GM10248 (cell line): ENCODE measurements at places on chromosomes 5 and 9.

DNA sequence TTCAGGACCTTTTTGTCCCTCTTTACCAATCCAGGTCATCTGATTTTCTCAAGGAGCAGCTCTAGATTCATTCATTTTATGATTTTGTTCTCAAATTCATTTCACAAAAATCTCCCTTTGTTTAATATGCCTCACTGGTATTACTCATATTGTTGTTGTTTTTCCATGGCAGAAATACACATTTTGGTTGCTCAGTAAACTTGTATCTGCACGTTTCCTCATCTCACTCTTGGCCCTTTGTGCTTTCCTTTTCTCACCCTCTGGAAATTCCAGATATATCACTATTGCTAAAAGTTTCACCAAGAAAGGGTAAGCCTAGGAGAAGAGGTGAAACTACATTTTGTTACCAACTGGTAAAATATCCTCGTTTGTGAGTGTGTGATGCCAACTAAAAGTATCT lies 14.8 kb downstream of the ASPN start:
- no peak for DNase-seq

- no peak for DNase-seq
These were observed 37.9 kb upstream of the PIK3R1 start for GRCh38 chr5:68177676-68178075.

DNA sequence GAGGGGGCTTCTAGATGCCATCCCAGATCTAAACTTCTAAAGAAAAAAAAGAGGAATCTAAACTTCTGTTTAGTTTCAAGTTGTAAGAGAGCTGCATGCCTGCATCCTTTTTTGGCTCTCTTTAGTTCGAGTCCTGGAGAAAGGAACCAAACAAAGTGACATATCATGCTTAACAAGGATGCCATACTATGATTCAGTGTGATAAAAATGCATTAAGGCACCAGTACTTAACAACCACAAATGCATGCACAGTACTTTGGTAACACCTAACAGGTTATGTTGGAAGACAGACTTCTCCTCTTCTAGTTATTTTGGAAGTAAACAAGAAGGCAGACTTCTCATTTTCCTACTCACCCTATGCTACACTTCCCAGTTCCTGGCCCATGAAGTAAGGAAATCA lies 27.3 kb downstream of the NME5 start:
- DNase-seq, result no peak

DNA sequence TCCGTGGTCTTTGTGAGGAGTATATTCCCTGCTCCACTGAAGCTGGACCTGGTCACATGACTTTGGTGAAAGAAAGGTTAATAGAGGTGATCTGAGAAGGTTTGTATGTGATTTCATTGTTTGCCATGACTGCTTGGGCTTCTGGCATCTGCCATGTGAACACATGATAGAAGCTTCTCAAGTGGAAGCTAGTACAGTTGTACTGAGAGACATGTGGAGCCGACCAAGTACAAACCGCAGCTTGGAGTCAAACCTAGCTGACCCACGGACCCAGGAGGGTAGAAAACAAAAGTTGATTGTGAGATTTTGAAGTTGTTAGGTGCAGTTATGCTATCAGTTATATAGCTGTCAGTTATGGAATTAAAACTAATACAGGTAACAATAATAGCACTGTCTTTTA lies 140.4 kb downstream of the CARTPT start:
- no peak for DNase-seq

GRCh38 chr5:139733698-139734538 lies 61.7 kb upstream of the PSD2 start:
- no peak for DNase-seq

- no peak for DNase-seq
These were observed 82.5 kb upstream of the LMNB1 start for GRCh38 chr5:126694403-126694802.

DNA sequence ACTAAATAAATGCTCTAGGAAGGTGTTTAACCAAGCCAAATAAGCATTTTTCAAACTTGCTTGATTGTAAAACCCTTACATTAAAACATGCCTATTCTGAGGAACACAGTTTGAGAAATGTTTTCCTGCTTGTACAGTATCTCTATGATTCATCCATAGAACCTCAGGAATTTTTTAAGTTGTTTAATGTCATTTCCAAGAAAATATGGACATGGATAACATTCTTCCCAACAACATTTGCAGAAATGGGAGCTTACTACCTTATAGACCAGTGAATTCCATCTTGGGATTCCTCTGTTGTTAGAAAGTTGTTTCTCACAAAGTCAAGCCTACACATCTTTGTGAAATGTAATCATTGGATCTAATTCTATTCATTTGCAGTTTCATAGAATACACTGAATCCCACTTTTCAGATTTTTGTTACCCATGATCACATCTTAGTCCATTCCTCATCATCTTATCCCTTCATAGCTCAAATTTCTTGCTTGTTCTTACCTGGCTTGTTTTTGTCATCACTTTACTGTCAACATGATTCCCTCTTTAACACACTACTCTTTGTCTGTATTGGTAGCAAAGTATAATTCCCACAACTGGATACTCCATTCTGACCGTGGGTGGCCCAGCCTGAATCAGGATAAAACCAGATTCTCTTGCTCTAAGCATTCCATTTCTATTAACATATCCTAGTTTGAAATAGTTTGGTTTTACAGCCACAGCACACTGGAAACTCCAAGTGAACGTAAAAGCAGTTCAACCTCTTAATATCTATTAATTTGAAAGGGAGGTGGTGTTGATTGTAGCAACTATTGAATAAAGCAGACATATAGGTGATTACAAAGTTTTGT lies 49.4 kb upstream of the PAPPA start:
- DNase-seq, result no peak

DNA sequence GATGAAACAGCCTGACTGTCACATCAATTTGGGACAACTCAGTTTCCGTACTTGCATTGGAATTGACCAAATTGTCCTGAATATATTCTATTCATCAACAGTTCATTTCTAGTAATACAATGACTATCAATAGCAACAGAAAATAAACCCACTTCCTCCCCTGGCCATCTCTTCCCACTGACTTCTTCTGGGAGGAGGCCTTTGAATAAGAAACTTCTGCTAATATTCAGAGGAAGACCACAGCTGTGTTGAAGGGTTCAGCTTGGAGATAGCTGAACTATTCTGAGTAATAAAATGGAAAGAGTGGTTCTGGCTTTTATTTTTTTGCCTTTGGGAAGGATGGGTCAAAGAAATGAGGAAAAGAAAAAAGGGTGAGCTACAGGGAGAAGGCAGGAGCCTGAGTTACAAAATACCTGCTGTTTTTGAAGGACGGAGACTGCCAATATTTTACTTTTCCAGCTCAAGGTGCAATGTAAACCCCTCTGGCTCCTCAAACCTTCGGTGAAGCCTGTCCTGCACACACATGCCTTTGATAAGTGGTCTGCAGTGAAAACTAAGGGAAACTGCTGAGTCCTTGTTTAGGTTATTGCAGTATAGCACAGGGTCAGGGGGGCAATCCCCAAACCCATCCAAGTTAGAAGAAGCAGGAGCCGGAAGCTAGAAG lies 29.9 kb downstream of the FYB1 start:
- DNase-seq, result no peak

DNA sequence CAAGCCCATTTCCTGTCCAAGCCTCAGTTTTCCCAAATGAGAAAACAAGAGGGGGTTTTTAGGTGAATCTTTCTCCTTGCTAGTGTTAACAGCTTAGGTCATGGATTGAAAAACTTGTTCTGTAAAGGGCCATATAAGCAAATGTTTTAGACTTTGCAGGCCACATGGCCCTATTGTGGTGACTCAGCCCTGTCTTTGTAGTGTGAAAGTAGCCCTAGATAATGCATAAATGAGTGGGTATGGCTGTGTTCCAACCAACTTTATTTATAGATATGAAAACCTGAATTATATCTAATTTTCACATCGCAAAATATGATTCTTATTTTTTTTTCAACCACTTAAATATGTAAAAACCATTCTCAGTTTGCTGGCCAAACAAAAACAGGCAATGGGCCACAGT lies 6.9 kb upstream of the BARX1 start:
- DNase-seq, result no peak

- DNase-seq, result no peak
These were observed 39.4 kb upstream of the STARD4 start for GRCh38 chr5:111551569-111552275.

DNA sequence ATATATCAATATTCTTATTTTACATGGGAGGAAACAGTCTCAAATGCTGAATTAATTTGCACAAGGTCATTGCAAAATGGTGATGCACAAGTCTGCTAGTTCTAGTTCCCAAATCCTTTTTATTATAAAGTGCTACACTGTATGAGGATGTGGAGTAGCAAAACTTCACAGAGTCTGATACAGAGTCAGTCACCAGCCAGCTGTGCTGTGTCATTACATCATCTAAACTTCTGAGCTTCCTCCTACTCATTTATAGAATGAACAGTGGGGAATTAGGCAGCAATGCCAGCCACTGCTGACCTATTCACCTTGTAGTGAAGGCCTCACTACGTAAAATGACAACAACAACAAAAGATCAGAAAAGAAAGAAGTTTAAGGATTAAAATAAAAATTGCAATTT lies 357.8 kb downstream of the TMEM167A start:
- peak; percentile 34 for DNase-seq

DNA sequence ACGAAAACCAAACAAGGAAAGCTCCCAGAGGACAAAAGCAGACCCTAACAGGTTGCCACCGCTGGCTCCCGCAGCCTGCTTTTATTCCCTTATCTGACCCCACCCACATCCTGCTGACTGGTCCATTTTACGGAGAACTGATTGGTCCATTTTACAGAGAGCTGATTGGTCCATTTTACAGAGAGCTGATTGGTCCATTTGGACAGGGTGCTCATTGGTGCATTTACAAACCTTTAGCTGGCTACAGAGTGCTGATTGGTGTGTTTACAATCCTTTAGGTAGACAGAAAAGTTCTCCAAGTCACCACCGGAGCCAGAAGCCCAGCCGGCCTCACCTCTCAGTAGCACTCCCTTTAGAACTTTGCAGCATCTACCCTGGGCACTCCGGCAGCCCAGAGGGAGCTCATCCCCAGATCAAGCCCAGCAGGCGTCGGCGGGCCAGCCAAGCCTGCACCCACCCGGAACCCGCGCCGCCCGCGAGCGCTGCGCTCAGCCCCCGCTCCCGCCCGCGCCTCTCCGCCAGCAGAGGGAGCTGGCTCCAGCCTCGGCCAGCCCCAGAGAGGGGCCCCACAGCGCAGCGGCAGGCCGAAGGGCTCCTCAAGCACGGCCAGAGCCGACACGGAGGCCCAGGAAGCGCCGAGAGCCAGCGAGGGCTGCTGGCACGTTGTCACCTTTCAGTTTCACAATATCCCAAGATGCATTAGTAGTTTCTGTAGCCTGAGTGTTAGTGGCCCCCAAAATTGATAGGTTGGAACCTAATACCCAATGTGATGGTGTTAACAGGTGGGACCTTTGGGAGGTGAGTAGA lies 35.3 kb upstream of the CLPTM1L start:
- no peak for DNase-seq

DNA sequence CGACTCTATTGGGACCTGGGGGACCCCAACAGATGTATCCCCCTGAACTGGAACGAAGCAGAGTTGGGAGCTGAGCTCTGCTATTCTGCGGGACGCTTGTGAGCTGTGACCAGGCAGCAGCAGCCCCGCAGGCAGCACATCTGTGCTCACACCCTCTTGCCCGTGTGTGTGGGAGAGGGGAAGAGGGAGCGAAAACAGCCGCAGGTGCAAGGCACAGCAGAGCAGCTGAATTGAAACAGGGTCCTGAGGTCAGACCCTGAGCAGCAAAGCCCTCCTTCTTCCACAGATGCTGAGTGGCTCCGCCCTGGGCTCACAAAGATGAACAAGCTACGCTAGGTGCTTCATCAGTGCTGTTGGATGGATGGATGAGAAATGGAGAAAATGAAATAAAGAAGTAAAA lies 198.7 kb downstream of the HSPA4 start:
- DNase-seq, result no peak

DNA sequence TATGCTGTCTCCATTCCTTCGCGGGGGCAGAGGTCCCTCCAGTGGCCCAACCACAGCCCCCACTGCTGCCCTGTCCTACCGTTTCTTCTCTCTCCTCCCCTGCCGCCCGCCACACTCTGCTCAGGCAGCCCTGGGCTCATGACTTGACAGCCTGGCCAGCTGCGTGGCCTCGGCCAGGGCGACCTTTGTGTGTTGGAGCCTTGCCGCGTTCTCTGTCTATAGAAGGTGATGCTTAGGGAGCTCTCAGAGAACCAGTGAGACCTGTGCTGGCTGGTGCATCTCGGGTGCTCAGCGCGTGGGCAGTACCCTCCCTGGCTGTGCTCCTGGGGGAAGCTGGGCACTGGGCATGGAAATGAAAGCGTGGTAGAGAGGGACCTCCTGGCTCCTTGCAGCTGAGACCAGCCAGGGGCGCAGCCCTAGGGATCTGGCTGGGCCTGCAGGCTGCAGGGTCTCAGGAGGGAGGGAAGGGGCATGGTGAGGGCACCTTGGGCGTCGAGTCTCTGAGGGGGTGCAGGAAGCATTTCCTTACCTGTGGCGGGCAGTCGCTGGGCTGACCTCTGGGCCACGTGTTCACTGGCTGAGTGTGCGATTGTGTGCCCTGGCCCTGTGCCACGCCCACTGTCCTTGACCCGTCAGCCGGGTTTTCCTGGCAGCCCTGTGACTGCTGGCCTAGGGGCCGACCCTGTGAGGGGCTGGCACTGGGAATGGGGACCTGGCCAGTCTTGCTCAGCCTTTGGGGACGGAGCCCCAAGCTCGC lies 50.3 kb downstream of the RXRA start:
- no peak for DNase-seq

- DNase-seq, result peak; percentile 59
These were observed 87.0 kb downstream of the ZNF618 start for GRCh38 chr9:113963017-113963620.

DNA sequence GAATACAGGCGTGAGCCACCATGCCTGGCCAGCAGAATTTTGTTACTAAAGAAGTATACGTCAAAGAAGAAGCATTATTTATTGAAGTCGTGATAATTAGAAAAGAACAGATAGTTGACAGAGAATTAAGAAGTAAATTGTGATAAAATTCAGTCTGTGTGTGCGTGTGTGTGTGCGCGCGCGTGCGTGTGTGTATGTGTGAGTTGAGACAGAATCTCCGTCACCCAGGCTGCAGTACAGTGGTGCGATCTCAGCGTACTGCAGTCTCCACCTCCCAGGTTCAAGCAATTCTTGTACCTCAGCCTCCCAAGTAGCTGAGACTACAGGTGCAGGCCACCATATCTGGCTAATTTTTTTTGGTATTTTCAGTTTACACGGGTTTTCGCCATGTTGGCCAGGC lies 77.8 kb downstream of the ERBIN start:
- DNase-seq, result no peak

- DNase-seq, result peak; percentile 40
These were observed 1.7 kb upstream of the PAX5 start for GRCh38 chr9:37035648-37036370.

GRCh38 chr5:159581502-159582249 lies 251.4 kb upstream of the IL12B start:
- no peak for DNase-seq

- DNase-seq, result no peak
These were observed 82.5 kb downstream of the SEMA6A start for GRCh38 chr5:116492016-116492623.
